ENCODE measurements at places on chromosomes 13 and 19.
A peak's percentile ranks its signal among the peaks of the same experiment; 100 is the strongest.

DNA sequence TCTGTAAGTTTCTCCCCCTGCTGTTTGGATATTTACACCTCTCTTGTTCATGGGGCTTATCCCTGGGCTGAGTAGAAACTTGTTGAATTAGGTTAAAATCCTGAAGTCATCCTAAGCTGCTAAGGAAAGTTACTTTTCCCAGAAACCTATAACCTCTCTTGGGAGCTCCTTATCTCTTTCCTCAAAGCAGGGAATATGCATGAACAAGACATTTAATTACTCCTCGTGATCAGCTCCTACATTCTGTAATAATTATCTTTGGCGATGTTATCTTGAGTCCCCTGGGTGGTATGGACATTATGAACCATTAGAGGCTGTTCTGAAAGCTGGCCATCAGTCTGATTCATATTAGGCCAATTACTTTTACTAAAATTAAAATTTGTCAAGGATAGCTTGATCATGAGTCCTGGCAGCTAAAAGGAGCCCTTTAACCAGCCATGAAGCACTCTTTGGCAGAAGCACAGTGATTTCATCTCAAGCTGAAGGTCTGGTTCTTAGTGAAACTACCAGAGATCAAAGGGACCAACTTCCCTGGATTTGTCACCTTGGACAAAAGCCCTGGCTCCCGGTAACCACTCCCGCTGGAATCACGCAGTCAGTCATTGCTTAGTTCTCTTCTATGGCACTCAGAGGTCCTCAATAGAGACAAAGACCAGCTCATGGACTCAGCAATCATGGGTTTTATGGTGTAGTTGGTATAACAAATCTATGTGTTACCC lies 811.8 kb downstream of the UQCRFS1 start:
- DNase-seq = no peak

- no peak for DNase-seq
Observed at GRCh38 chr13:74006666-74007065, 127.5 kb downstream of the KLF12 start.

DNA sequence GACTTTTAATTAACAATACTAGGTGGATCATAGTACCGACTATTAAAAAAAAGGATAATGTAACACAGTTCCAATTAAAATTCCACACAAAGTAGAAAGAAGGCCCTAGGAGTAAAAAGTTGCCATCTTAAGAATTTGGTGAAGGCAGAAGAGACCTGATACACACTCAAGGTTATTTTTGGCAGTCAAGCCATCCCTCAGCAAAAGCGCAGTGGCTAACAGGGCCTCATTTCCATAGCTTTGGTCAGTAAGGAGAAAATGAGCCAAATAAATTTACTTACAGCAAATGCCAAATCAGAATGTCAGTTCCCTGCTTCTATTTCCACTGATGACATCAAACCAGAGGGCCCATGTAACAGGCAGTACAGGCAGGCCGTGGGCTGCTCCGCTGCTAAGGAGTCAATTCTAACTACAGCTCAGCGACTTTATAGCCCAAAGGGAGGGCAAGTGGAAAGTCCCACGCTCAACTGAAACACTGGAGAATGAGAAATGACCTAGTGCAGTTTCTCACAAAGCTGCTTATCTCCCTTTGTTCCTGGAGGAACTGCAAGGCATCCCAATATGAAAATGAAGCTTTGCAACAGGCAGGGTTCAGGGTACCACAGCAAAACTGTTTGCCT lies 6.3 kb downstream of the ARGLU1 start:
- DNase-seq = no peak

GRCh38 chr13:111542530-111543341 lies 222.3 kb downstream of the TEX29 start:
- DNase-seq = no peak

GRCh38 chr13:77360032-77360685 lies 33.3 kb upstream of the MYCBP2 start:
- DNase-seq = no peak

DNA sequence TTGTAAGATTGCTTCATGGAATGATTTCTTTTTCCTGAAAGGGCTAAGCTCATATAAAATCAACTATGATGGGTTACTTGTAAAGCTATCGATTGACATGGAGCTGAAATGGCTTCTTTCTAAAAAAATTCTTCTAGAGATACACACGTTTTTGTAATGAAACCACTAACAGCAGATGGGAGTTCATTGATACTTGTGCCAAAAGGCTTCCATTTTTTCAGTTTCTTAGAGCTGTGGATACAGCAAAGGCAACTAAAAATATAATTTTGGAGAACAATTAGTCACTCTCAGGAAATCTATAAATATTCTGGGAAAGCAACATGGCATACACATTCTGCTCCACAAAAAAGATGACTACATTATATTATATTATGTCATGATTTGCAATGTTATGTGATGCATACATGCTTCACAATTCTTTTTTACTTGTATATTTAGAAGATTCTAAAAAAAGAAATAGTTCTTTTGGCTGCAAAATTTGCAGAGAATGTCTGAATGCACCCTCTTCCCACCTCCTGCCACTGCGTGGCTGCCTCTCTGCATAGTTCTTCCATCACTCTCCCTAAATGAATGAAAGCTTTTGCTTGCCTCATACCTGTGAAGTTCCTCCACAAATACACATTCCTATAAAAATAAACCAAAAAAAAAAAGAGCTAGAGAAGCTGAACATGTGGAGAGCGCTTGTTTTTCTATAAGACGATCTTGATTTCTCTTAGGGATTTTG lies 802.5 kb downstream of the EFNB2 start:
- no peak for DNase-seq

DNA sequence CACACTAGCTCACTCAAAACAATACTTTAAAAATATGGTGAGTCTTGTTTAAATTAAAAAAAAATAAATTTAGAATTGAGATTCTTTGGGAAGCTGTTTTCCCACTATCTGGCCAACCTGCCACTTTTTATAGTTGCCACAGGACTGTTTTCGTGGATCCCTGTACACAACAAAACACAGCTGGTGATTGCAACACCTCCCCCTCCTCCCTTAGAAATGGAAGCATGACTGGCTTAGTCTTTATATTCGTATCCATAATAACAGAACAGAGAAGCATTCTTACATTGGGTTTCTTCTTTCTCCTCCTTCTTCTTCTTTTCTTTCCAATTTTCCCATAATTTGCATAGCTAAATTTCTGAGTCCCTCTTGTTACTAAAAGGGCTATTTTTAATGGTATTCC lies 79.5 kb upstream of the GJB6 start:
- DNase-seq = no peak

DNA sequence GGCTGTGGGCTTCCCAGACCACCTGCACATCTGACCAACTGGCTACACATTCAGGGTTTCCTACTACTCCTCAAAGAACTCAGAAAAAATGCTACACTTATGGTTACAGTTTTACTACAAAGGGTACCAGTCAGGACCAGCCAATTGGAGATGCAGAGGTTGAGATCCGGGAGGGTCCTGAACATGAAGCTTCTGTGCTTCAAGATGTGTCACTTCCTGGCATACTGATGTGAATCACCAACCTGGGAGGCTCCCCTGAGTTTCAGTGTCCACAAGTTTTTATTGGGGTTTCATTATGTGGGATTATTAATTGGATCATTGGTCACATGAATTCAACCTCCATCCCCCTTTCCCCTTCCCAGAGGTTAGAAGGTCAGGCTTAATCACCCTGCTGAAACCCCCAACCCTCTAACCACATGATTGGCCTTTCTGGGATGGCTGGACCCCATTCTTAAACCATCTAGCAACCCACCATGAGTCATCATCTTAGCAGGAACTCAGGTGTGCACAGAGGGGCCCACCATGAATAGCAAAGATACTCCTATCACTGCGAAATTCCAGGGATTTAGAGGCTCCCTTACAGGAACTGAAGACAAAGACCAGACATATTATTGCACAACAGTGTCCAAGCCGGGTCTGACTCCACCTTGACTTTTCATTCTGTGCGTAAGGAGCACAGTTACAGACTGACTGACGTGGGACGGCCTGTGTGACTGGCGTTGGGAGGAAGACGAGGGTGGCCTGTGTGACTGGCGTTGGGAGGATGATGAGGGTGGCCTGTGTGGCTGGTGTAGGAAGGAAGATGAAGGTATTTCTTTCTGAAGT lies 90.7 kb downstream of the ATP8A2 start:
- DNase-seq = no peak

- no peak for DNase-seq
Observed at GRCh38 chr19:44072543-44073401, 813 bp downstream of the ZNF284 start.

GRCh38 chr19:11697284-11697855 lies 41.4 kb downstream of the ZNF823 start:
- no peak for DNase-seq

GRCh38 chr13:31986676-31987470 lies 44.7 kb upstream of the FRY start:
- no peak for DNase-seq

DNA sequence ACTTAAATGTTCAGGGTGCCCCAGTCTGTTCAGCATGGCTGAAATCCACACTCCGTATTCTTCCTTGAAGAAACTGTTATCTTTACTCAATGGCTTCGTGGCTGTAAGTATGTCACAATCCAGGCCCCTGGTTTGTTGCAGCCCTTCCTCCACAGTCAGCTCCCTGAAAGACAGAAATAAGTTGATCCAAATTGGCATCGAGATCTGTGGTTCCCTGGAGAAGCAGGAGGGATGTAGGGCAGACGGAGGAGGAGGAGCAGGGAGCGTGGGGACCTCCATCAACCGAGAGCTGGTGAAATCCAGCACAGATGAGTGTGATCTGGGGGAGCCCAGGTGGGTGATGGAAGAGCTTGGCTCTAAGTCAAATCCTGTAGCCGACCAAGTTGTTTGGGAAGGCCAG lies 304 bp downstream of the TSPAN16 start:
- DNase-seq = no peak

- no peak for DNase-seq
Observed at GRCh38 chr13:70386919-70387318, 278.7 kb upstream of the KLHL1 start.

- DNase-seq = no peak
Observed at GRCh38 chr13:61900033-61900432, 484.4 kb upstream of the PCDH20 start.

GRCh38 chr19:10602330-10603083 lies 15.4 kb upstream of the AP1M2 start:
- peak; percentile 50 for DNase-seq

DNA sequence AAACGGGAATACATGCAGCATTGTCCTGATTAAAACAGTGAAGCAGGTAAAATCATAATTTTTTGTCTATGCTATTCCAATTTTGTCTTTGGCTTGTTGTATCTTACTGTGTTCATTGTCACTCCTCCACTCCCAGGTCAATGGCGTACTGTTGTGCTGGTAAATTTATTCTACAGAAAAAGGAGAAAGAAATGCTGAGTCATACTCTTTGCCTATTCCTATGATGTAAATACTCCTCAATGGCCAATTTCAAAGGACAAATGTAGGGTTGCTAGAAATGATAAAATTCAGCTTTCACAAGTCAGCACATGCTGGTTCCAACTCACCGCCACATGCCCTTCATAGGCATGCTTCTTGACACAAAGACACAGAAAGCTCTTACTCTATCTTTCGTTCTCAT lies 694.4 kb upstream of the PCDH20 start:
- no peak for DNase-seq

DNA sequence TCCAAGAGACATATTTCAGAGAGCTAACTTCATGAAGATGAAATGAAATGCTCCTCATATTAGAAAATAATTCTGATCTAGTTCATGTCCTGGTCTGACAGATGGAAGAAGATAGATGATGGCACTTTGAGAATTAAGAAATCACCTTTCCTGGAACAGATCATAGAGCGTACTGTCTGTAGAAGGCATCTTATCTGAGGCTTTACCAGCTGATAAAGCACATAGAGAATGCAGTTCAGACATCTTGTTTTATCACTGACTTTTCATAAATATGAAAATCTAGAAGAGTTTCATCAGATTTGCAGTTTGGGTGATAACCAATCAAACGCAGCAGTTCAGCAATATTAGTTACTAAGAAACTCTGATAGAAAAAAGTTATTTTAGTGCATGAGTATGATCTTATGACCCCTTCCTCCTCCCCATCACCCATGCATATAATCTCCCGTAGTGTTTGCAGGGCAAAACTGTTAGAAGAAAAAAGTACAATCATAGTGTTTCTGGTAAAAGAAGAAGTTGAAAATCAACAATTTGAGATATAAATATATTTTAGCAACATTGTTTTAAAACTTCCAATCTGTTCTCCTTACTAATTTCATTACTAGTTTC lies 585.2 kb downstream of the PCDH9 start:
- DNase-seq = no peak

DNA sequence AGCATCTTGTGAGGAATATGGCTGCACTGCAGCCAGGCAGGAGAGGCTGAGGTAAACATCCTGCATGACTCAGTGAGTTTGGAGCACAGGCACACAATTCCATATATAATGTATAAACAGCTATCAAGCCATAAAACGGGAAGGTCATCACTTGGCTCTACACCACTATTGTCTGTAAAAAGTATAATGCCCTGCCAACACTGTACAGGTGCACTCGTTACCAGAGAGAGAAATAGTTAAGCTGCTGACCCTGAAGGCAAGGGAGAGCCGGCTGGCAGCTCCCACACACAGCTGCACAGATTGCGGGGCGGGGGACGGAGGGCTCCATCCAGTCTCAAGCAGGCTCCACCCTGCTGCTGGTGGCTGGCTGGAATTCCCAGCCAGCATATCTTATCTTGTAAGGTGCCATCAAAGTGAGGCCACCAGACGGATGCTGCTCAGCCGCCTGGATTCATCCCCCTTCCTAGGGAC lies 668.1 kb downstream of the SLITRK5 start:
- no peak for DNase-seq

DNA sequence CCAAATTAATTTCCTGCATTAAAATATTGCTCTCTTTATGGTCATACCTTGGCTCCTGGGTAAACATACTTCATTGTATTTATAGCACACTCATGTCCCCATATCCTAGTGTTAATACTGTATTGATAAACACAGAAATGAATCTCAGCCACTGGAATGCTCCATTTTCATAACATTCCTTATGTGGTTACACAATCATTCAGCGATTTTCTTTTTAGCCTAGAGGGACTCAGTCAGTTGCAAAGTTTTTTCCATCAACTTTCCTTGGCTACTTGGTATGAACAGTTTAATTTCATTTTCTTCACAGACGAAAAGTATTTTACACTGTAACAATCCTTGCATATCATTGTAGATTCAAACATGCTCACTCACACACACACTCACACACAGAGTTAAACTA lies 471.5 kb downstream of the FGF14 start:
- DNase-seq = no peak

DNA sequence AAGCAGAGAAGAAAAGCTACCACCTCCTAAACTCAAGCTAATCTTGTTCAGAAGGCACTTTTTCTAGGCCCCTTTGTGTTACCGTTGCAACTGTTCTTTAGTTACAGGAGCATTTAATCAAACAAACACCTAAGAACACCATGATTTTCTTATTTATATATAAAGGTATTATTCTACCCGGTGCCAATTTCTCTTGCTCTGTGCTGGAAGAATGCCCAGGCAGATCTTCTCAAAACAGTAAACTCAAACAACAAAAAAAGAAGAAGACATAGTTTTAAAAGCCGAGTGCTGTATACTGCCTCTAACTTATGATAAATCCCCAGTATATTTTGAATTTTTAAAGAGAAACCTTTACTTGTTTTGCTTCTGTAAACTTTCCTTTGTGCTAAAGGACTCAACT lies 20.4 kb downstream of the SLC7A1 start:
- DNase-seq = no peak
